ENCODE measurements at places on chromosomes 3 and 15.

DNA sequence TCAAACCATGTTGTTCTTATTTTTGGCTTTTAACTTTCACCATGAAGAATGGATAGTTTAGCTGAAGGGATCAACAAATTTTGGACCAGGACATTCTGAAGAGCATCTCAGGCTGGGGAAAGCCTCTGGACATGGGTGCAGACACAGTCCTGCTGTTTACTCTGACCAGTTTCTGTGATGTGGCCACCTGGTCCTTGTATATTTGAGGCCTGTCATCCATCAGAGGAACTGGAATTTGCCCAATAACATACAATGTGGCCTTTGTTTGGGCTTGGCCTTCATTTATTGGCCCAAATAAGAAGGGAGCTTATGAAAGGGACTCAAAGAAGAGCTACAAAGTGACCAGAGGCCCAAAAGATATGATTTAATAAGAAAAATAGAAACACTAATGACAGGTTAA lies 127.9 kb downstream of the MYRIP start:
- no peak for DNase-seq

GRCh38 chr15:23686466-23687142 lies 501 bp downstream of the NDN start:
- DNase-seq = no peak

DNA sequence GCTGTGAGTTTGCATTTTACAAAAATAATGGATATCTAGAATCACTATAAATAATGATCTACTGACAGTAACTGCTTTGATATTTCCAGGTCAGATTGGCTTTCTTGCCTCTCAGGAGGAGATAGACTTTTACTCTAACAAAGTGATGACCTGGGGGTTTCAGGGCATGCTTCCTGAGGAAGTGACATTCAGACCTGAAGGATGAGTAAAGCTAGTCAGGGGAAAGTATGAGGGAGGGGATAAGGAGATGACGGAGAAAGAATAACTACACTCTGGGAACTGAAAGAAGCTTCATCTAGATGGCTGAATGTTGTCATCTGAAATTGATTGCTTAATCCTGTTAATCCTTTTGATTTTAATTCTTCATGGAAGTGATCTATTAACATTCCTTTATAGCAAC lies 32.2 kb downstream of the ARMC8 start:
- no peak for DNase-seq

- no peak for DNase-seq
Observed at GRCh38 chr15:39969002-39969394, 35.1 kb downstream of the EIF2AK4 start.

DNA sequence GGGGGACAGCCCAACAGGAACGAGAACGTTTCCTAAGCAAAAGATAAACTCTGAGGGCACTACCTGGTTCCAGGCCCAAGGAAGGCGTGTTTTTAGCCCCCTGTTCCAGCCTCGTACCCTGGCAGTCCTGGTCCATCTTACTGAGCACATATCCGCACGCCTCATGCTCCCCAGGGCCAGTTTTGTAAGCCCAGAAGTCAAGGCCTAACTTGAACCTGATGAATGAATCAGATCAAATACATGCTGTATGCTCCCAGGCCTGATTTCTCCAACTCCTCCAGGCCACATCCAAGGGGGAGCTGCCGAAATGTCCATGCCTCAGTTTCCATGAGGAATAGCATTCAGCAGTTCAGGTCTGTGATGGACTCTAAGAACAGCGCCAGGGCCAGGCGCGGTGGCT lies 14.3 kb upstream of the DOCK3 start:
- DNase-seq = no peak

DNA sequence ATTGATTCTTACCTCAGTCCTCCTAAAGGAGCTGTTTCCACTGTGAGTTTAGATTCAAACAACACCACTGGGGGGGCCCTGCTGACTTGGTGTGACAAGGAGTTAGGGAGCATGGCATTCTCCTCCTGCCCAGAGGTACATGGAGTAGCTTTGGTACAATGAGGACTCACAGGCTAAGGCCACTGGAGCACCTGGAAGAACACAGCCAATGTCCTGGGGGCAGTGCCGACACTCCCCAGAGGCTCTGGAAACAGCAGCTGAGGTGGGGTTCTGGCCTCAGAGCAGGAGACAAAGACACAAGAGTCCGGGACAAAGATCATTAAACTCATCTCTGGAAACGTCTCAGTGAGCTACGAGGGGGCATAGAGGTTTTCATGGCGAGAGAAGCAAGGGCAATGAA lies 69.7 kb upstream of the POMGNT2 start:
- no peak for DNase-seq

GRCh38 chr15:42119446-42119760 lies 25.0 kb upstream of the PLA2G4D start:
- DNase-seq = no peak

GRCh38 chr3:132595014-132595413 lies 2.1 kb upstream of the ACKR4 start:
- no peak for DNase-seq

DNA sequence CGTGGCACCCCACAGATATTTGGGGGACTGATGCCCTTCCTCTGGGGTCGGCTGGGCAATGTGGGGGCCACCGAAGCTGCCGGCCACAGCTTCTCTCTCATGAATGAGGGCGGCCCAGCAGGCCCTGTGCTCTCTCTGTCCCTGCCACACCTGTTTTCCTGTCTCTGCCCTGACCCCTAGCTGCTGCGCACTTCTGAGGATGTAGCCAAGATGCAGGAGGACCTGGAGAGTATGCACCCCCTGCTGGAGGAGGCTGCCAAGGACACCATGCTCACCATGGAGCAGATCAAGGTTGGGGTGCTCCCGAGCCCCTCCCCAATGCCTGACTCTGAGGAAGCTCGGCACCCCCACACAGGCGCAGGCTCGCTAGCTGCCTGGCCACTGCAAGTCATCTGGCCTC lies 59.7 kb downstream of the SEMA3G start:
- peak; percentile 54 for DNase-seq

- DNase-seq = no peak
Observed at GRCh38 chr15:61839546-61839945, 220.7 kb downstream of the VPS13C start.

GRCh38 chr15:62491642-62492041 lies 326.6 kb upstream of the C2CD4B start:
- DNase-seq = no peak

DNA sequence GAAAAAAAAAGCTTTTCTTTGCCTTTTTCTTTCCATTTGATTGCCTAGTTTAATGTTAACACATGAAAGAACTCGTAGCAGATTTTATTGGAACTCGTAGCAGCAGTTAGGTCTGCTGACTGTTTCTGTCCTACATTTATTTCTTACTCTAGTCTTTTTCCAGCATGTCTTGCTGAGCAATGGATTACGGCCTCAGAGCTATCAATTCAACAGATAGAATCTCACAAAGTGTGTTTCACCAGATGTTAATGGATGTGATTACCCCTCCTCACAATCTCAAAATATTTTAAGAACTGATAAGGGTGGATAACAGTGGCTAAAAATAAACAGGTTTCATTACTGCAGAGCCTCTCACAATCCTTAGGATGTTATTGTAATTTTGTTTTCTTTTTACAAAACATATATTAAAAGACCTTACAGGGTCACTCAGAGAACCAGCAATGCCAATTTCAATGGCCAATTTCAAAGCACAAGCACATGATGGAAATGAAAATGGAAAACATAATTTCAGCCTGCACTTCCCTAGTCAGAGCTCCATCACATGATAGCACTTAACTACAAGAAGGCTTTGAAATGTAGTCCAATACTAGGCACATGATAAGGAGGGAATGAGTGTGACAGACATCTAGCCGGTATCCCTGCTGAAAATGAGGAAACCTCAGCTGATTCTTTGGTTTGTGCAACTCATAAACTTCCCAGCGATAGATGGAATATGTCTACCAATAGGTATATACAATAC lies 838.1 kb upstream of the SEMA6D start:
- no peak for DNase-seq
